NAMALWA (cell line): ENCODE measurements at places on chromosomes 2 and 18.

DNA sequence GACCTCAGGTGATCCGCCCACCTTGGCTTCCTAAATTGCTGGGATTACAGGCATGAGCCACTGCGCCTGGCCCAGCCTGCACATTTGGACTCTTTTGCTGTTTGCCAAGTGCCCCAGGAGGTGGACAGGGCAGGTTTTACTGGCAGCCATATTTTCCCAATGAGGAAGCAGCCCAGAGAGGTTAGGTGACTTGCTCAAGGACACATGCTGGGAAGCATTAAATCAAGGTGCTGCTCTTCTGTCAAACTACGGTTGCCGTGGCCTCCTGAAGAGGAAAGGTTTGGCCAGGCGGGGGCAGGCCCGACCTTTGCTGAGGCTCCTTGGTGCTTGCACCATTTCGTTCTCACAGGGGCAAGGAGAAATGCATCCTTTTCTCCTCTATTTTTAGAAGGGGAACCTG lies 44.0 kb downstream of the DNMT3A start:
- DNase-seq, result no peak

DNA sequence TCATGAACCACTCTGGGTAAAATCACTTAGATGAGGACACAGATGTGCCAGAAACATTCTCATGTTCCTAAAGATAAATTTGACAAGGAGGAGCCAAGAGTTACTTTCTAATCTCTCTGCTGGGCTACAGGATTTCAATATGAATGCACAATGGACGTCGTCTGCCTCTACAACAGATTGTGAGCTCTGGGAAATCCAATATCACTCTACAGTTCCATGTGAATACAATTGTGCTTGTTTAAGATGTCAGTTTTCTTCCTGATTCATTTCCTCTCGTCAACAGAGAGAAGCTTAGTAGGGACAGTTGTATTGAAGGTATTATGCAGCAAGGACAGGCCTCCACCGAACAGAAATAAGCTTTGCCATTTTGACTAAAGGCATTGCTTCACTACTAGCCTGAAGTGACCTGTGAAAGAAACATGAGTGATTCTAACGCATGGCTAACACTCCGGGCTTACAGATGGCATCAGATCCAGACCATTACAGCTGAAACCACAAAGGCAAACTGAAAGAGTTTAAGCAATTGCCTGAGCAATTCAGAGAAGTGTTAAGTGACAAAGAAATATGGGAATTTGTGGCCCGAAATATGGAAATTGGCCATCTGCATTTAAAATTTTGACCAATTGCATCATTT lies 1591.5 kb downstream of the LRP1B start:
- no peak for DNase-seq

DNA sequence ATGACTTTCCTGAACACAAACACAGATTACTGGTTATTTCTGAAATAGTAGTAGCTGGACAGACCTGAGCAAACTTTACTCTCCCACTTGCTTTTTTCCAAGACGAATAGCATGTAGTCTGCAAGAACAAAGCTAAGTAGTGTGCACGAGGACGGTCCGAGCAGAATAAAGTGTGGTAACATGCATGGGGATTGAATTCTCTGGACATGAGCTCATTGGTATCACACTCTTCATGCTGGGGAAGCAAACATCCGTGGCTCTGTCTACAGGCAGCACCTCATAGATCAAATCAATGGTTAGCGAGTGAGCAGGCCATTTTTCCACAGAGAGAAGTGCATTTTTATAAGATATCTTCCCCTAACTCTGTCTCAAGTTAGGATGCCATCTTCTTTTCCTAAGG lies 164.8 kb upstream of the STK17B start:
- DNase-seq, result no peak

- DNase-seq, result no peak
Measured at GRCh38 chr18:64083916-64084315, 65.0 kb downstream of the LINC00305 start.

GRCh38 chr18:59885579-59886163 lies 14.1 kb upstream of the PMAIP1 start:
- DNase-seq, result peak; percentile 79

GRCh38 chr2:157480182-157480961 lies 36.5 kb upstream of the CYTIP start:
- DNase-seq, result no peak

- DNase-seq, result no peak
Measured at GRCh38 chr2:191386938-191387536, 141.8 kb downstream of the MYO1B start.

DNA sequence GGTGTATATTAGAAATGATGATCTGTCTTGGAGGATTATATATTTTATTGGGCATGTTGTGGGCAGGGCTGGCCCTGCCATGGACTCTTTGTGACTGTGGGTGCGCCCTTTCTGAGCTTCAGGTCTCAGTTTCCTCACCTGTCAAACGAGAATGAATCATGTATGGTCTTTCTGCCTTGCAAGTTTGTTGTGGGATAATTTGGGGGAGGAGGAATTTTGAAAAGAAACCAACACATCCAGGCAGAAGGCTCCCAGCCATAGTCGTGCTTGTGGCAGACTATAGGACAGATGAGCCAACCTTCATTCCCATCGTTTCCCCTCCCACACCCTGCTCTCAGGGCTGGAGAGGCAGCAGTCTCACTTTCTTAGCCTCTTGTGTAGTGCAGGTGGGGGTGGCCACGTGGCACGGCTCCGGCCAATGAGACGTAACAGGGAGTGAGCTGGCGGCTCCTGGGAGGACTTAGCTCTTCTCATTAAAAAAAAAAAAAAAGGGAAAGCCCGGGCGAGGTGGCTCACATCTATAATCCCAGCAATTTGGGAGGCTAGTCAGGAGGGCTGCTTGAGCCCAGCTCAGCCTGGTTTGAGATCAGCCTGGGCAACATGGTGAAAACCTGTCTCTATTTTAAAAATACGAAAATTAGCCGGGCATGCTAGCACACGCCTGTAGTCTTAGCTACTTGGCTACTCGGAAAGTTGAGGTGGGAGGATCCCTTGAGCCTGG lies 63.1 kb downstream of the RHOB start:
- DNase-seq, result no peak

GRCh38 chr2:99386011-99386410 lies 48.8 kb downstream of the EIF5B start:
- no peak for DNase-seq

DNA sequence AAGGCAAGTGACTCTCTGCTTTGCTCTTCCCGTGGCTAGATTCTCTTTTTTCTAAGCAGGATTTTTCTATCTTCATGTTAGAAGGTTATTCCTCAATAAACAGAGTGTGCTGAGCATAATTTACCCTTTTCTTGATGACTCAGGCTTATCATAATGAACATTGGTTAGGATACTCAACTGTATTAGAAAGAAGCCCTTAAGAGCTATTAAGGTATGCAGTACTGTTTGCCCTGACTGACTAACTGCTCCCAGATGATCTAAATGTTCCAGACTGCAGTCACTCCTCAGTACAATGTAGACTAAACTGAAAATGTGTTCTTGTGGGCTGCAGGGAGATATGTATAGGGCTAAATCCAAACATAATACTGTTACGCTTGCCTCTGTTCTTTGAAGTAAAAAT lies 687.8 kb downstream of the NUP35 start:
- DNase-seq, result no peak

DNA sequence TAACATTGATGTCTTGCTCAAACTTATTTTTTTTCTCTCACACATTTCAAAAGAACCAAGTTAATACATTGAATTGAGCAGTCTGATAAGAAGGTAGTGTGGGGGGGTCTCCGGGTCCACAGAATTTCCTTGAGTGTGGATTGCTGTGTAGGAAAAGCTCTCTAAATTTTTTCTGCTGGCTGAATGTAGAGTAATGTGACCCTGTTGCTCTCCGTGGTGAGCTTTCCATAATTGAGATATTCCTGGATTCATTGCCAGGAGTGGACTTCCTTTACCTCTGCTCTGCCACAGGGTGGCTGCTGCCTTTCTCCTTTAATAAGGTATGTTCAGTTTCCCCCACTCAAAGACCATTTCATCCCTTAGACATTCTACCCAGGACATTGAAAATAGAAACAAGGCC lies 50.9 kb downstream of the PKP4 start:
- no peak for DNase-seq

- no peak for DNase-seq
Measured at GRCh38 chr18:79750980-79751571, 46.7 kb upstream of the KCNG2 start.

DNA sequence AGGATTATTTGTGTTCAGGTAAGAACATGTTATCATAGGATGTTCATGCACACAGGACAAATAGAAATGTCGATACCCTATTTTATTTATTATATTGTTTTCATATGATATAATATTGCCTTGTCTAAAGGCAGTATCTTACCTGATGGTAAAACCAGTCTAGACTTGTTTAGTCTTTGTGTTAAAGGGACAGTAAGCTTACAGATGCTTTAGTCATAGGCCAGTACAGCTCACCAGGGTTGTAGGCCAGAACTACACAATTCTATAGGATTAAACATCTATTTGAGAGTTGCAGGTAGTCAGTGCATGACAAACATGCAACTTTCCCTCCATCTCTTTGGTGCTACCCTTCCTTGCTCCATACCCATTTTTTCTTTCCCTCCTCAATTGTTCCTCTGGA lies 158.5 kb downstream of the GALNT3 start:
- no peak for DNase-seq

- DNase-seq, result no peak
Measured at GRCh38 chr18:10748641-10749040, 222.8 kb downstream of the NAPG start.

DNA sequence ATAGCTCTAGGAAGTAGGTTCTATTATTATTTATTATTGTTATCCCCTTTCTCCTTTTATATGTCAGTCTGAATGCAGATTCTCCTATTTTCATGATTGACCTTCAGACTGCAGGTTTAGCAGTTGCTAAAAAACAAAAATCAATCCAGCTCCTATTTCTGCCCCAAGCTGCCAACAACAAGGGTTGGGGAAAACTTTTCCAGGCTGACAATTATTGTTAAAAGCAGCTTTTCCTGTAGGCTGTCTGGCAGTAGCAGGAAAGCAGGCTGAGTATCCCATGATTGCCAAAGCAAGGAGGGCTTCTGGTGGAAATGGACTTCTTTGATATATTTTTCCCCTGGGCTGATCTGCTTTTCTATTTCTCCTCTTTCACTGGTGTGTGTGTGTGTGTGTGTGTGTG lies 78.0 kb upstream of the CTLA4 start:
- DNase-seq, result no peak

DNA sequence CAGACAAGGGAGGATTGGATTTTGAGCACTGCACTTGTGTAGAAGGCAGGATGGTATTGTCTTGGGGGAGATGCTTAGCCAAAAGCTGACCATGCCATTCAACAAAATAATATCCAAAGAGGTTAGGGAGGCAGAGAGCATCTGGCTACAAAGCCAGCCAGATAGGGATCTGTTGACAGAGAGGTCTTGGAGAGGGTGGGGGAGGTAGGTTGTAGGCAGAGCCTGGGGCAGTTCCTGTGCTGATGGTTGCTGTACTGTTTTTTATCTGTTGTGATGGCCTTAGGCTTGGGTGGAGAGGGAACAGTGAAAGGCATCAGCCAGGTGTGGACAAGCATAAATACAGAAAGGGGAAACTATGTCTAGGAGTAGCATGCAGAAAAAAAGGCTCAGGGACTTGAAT lies 100.9 kb downstream of the AQP4 start:
- DNase-seq, result no peak

DNA sequence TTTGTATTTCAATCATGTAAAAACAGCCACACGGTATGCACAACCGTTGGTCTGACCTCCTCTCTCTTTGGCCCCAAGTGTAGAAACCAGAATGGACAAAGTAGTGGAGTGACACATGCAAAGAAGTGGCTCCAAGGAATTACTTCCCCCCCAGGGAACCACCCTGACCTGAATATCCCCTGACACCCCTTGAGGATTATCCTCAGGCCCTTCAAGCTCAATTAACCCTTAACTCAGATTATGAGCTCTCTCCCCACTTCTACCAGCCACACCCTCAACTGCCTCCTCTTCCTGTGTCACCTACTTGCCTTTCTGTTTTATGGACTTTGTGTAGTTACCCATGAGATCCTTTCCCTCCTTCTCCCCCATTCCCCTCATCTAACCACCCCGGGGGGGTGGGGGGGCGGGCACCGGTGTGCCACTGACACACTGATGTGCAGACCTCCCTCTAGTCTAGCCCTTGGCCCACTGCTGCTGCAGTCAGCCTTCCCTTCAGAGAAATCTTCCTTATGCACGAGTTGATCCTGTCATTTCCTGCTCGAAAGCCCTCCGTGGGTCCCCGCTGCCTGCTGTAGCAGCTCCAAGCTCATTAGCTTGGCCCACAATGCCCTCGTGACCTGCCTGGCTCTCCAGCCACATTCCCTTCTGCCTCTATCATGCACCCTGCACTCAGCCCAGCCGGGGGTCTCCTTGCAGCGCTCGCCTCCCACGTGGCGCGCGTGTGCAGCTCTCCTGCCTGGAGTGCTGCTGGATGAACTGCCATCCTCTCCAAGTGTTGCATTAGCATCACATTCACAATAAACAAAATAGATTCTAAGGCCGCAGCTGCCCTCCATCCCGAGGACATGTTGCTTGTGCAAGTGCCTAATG lies 40.1 kb upstream of the TMEM177 start:
- no peak for DNase-seq

DNA sequence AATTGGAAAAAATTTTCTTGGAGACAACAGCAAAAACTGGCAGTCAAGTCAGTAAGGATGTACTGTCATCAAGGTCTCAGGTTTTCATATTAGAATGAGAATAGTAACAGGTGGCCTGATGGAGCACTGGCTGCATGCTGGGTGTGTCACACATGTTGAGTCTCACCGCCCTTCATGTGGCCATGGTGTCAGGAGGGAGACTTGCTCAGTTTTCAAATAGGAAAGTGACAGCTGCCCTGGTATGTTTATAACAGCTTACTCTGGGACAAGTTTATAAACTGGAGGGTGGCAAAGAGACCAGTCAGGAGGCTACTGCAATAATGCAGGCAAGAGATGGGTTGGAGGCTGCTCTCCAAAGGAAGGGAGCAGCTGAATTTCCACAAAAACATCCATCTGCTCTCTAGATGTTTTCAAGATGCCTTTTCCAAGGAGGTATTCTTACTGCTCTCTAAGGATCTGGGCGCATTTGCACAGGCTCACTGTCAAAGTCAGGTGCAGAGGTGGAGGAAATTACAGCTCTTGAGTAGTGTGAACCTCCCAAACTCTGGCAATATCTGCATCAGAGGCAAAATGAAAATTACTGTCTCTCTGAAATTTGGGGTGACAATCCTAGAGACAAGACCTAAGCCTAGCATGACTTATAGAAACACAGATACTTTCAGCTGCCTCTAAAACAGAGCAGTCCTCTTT lies 321.9 kb upstream of the RAB12 start:
- DNase-seq, result no peak
